Stimulated activated CD4-positive, alpha-beta T cell treated with anti-CD3 and anti-CD28 coated beads, Interleukin-1b, Interleukin-23, amount 100 ng/mL, for 48 hours (primary cell): ENCODE measurements at places on chromosomes 11 and 22.

- no peak for DNase-seq
Observed at GRCh38 chr11:33879375-33879774, 12.5 kb downstream of the LMO2 start.

DNA sequence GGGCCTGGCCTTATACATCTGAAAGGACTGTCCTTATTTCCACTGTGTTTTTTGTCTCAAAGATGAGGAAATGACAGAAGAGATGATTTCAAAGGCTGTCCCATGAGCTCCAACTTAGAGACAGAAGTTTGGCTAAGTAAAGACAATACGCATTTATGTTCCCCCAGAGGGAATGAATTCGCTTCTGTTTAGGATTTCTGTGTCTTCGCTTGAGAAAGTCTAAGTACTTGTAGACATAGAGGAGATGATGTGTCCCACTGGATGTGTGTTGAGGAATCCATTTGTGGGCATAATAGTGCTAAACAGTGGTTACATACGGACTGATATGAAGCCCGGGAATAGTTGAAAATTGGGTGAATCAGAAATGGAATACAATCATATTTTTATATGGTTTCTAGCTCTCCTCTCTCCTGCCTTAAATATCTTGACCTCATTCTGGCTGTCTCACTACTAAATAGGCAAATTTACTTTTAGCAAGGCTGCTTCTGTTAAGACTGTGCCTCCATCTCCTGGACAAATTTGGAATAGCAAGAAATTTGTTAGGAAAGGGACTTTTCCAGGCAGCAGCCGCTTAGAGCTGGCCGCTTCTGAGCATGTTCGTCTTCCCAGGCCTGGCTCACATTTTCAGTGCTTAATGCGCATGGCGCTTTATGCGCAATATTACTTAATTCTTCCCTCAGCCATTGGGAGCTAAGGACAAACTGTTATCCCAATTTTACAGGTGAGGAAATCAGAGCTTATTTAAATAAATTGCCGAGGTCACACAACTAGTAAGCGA is 1.9 kb upstream of the PEX26 start:
- DNase-seq, result no peak

DNA sequence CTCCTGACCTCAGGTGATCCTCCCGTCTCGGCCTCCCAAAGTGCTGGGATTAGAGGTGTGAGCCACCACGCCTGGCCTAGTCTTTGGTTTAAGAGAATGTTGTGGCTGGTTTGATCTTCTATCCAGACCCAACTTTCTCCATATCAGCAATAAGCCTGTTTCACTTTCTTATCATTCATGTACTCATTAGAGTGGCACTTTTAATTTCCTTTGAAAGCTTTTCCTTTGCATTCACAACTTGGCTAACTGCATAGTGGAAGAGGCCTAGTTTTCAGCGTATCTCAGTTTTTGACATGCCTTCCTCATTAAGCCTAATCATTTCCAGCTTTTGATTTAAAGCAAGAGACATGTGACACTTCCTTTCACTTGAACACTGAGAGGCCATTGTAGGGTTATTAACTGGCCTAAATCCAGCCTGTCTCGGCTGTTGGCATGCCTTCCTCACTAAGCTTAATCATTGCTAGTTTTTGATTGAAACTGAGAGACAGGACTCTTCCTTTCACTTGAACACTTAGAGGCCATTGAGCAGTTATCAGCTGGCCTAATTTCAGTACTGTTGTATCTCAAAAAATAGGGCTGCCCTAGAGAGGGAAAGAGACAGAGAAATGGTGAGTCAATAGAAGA is 13.1 kb upstream of the RPL3 start:
- no peak for DNase-seq

GRCh38 chr22:35592418-35592967 is 24.6 kb downstream of the MB start:
- no peak for DNase-seq

GRCh38 chr22:37109242-37109917 is at the start of gene TMPRSS6:
Gene TMPRSS6, minus strand, starts transcription at chr22:37109713. Its CDS starts 6,296 bp downstream, at chr22:37103417.
- DNase-seq, result no peak

DNA sequence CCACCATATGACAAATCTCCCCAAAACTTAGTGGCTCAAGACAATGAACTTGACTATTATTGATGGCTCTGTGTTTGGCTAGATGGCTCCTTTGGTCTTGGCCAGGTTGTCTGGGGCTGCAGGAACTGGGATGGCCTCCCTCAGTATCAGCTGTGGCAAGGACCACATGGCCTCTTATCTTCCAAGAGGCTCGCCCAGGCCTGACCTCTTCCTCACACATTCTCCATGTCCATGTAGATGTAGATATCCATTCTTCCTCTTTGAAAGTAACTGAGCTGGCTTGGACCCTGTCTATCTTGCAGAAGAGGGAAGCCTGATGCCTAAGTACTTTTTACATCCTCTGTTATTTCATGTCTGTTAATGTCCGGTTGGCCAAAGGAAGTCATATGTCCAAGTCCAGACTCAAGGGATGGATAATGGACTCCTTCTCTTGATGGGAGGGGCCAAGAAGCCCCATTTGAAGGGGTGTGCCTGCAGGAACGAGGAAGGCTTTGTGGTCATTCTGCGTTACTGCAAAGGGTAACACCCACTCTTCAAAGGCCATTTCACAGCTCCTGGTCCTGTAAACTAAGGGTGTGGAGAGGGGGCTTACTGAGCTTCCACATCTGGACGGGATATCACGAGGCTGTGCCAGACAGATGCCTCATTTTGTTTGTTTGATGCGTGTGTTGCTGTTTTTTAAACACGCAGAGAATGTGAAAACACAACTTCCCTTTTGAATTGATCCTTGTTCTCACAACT is 87.1 kb downstream of the GRIK4 start:
- DNase-seq, result no peak

- DNase-seq, result no peak
Observed at GRCh38 chr22:30183861-30184278, 62.7 kb downstream of the LIF start.

DNA sequence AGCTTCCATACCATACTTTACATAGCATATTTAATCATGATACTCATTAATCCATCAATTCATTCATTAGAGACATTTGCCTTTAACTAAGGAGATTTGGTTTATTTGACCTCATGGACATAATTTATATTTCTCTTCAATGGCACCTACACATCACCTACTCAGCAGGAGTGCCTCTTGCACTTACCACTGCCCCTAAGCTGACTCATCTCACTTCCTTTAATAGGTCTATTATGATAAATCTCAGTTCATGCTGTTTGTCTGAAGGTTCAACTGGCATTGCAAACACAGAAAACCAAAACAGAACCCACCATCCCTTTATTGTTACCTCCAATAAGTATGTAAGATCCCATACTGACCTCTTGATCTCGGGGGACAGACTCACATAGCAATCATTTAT is 186.7 kb downstream of the LUZP2 start:
- no peak for DNase-seq

- no peak for DNase-seq
Observed at GRCh38 chr11:56333156-56333555, 12.7 kb upstream of the OR8K1 start.

GRCh38 chr11:72971192-72971967 is 157.2 kb downstream of the ATG16L2 start:
- DNase-seq, result no peak

DNA sequence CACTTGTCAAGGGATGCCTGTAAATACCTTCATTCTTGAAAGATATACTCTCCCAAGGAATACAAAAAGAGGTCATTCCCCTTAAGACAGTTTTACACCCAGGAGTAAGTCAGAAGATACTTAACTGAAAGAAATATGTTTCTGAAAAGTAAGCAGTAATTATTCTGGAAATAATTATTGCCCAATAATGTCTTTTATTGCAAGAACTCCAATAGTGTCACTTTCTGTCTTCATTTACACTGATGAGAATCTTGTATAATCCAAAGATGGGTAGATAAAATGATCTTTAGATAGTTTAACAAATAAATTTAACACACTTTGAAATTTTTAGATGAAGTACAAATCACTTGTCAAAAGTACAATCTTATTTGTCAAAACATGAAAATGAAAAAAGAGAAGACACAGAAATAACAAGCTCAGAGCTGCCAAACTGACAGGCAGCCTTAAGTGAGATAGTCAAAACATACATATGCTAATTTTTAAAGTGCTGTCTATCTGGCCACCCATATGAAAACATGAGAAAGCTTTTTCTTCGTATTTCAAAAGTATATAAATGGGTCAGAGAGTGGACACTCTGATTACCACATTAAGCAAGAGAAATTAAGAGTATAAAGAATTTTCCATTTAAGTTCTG is 225.1 kb downstream of the TTC28 start:
- no peak for DNase-seq

- no peak for DNase-seq
Observed at GRCh38 chr11:3913921-3914320, 58.5 kb downstream of the STIM1 start.
